ENCODE measurements at places on chromosomes 3 and 15.
A peak's percentile ranks its signal among the peaks of the same experiment; 100 is the strongest.

DNA sequence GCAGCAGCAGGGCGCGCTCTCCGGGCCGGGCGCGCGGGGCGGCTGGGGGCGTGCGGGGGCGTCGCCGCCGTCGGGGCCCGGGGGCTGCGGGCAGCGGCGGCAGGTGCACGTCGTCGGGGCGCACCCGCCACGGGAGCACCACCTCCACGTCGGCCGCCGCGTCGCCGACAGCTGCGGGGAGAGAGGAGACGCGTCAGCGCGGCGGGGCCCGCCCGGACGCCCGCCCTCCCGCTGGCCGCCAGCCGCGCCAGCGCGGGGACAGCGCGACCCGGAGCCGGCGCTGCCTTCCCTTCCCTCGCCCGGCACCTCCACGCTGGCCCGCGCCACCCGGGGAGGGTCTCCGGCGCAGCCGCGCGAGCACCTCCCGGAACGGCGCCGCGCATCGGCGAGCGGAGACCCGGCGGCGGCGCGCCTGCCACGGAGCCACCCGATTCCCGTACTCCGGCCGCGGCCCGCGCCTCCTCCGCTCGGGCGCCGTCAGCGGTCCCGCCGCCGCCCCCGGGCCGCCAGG lies 481 bp downstream of the ADAMTS17 start:
- H3K4me1 ChIP-seq = peaks cover 14% of the 10 kb centered on the region
- H3K36me3 ChIP-seq = no peaks in the 10 kb centered on the region
- H3K27ac ChIP-seq = peak overlapping the region; percentile 72
- peak overlapping the region; percentile 62 for H3K4me3 ChIP-seq

DNA sequence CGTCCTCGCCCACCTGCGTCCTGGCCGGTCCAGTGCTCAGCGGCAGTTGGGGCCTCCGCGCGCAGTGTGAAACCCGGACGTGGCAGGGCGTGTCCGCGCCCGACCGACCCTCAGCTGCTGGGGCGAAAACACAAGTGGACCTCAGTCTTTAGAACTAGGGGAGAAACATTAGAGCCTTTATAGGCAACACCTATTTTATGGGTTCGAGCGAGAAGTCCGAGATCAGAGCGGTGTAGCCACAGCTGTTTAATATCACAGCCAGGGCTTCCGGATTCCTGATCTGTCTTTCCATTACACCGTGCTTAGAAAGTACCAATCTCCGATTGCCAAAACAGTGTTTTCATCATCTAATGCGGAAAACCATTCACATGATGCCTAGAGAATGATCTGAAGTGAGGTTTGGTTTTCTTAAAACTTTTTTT lies 506 bp downstream of the RAD51 start:
- H3K4me1 ChIP-seq = peaks cover 16% of the 10 kb centered on the region
- H3K4me3 ChIP-seq = peak overlapping the region; percentile 93
- H3K27me3 ChIP-seq = no peaks in the 10 kb centered on the region
- peak overlapping the region; percentile 32 for H3K27ac ChIP-seq

GRCh38 chr3:132911741-132912415 lies 126.3 kb upstream of the TMEM108 start:
- H3K27me3 ChIP-seq = no peaks in the 10 kb centered on the region

GRCh38 chr3:49173792-49174170 lies 2.4 kb downstream of the KLHDC8B start:
- H3K36me3 ChIP-seq = peaks cover 51% of the 10 kb centered on the region
- peaks cover 68% of the 10 kb centered on the region for H3K4me1 ChIP-seq
- peak; percentile 61 for DNase-seq
- H3K4me3 ChIP-seq = peak overlapping the region; percentile 86

- no peaks in the 10 kb centered on the region for H3K36me3 ChIP-seq
- no peak for DNase-seq
- H3K27ac ChIP-seq = no peak overlapping the region
- H3K27me3 ChIP-seq = no peaks in the 10 kb centered on the region
Measured at GRCh38 chr15:64267331-64267973, 88.5 kb downstream of the CSNK1G1 start.

DNA sequence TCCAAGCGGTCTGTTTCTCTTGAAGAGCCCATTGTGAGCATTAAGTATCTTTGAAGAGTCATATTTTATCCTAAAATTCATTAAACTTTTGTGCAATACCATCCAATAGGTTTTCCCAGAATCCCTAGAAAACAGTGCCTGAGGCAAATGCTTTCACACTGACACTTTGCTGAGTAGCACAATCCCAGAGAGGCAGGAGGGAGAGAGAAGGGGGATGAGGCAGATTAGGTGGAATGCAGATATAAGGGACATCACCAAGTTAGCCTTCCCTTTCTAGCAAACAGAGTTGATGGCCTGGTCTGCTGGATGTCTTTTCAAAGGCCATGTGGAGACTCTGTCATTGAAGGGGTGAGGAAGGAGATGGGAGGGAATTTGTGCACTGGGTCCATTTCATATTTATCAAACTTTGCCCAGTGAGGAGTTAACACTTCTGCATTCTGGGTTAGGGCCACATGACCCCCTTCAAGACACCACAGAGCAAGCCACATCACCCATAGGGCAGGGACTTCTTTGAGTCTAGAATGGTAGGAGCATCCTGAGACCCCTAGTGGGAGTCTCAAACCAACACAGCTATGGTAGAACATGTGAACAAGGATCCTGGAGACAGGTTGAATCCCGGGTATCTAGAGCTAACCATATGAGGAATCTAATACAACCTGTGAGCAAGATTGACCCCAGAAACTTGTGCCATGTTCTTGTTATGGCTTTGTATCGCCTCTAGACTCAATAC lies 32.0 kb upstream of the SEMA6D start:
- no peak for DNase-seq
- no peaks in the 10 kb centered on the region for H3K27me3 ChIP-seq
- no peak overlapping the region for H3K27ac ChIP-seq
- no peak overlapping the region for H3K4me3 ChIP-seq

GRCh38 chr15:28881170-28881569 lies 4.6 kb upstream of the APBA2 start:
- no peaks in the 10 kb centered on the region for H3K36me3 ChIP-seq
- H3K27me3 ChIP-seq = peaks cover 11% of the 10 kb centered on the region
- no peak overlapping the region for H3K4me3 ChIP-seq
- peaks cover 5% of the 10 kb centered on the region for H3K4me1 ChIP-seq
- no peak overlapping the region for H3K27ac ChIP-seq

DNA sequence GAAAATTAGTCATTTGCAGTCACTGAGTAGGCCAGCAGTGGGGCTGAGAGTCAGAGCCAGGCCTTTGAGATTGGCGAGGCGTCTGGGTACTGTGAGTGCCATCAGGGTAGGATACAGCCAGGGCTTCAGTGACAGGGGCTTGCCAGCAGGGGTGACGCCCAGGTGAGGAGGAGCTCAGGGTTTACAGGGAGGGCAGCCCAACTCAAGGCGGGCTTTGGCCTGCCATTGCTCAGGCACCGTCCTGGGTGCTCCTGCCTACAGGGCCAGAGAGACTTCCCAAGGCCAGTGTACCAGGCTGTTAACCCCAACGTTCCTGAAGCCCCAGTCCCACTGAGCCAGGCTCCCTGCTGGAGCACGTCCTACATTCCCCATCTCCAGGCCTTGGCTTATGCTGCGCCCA lies 152.0 kb downstream of the FBLN2 start:
- no peak overlapping the region for H3K27ac ChIP-seq
- no peak for DNase-seq
- no peaks in the 10 kb centered on the region for H3K36me3 ChIP-seq
- no peak overlapping the region for H3K4me3 ChIP-seq
- H3K4me1 ChIP-seq = no peaks in the 10 kb centered on the region
- H3K27me3 ChIP-seq = peaks cover 9% of the 10 kb centered on the region

DNA sequence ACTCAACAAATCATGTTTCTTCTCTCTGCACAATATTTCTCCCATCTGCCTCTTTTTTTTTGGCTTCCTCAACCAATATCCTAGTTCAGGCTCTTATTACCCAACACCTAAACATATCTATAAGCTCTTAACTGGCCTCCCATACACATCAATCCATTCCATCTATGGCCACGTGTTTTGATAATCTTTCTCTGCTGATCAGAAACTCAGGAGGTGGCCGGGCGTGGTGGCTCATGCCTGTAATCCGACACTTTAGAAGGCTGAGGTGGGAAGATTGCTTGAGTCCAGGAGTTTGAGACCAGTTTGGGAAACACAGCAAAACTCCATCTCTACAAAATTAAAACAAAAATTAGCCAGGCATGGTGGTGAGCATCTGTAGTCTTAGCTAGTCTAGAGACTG lies 68.4 kb downstream of the IGF2BP2 start:
- no peaks in the 10 kb centered on the region for H3K27me3 ChIP-seq
- H3K36me3 ChIP-seq = peaks cover 10% of the 10 kb centered on the region
- H3K4me1 ChIP-seq = peaks cover 17% of the 10 kb centered on the region
- no peak for DNase-seq
- H3K27ac ChIP-seq = no peak overlapping the region

DNA sequence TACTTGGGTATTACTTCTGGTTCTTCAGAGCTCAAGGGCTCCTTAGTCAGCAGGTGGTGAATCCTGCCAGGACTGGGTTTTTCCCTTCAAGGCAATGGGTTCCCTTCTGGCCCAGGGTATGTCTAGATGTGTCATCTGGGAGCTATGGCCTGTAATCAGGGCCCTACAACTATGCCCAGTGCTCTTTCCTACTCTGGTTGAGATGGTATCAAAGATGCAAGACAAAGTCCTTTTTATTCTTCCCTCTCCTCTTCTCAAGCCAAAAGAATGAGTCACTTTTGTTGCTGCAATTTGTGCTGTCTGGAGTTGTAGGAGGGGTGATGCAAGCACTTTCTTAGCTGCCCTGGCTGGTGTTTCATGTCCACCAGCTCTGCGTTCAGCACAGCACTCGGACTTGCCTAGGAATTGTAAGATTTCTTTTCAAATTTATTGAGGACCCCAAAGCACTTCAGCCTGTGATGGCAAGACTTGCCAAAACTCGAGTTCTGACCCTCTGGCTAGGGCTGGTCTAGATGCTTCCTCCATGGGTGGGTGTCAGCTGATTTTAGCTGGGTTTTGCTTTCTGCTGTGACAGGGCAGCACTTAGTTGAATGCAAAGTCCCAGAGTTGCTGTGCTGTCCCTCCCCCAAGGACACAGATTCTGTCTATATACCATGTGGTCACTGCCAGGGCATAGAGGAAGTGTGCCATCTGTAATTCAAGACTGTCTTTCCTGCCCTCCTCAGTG lies 129.2 kb upstream of the CBLB start:
- no peaks in the 10 kb centered on the region for H3K36me3 ChIP-seq
- DNase-seq = no peak
- no peak overlapping the region for H3K4me3 ChIP-seq
- H3K4me1 ChIP-seq = no peaks in the 10 kb centered on the region
- no peak overlapping the region for H3K27ac ChIP-seq

DNA sequence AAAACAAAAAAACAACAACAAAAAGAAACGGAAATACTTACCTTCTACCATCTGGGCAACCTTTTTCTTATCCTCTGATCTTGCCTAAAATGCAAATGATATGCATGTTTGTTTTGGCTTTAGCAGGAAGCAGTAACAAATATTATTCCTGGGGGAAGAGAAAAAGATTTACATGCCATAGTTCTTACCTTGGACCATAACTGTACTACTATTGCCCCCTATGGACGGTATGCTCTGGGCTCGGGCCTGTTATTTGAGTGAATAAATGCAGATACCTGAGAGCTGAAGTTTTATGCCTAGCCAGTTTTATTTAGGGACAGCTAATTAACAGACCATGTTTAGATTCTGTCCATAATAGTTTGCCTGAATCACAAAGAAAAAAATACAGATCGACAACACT lies 12.6 kb upstream of the STARD5 start:
- H3K27ac ChIP-seq = no peak overlapping the region
- peaks cover 24% of the 10 kb centered on the region for H3K4me1 ChIP-seq
- H3K4me3 ChIP-seq = no peak overlapping the region

GRCh38 chr15:81084716-81085115 lies 49.4 kb upstream of the CFAP161 start:
- H3K4me1 ChIP-seq = peaks cover 11% of the 10 kb centered on the region
- H3K36me3 ChIP-seq = no peaks in the 10 kb centered on the region
- no peak for DNase-seq
- H3K4me3 ChIP-seq = no peak overlapping the region

DNA sequence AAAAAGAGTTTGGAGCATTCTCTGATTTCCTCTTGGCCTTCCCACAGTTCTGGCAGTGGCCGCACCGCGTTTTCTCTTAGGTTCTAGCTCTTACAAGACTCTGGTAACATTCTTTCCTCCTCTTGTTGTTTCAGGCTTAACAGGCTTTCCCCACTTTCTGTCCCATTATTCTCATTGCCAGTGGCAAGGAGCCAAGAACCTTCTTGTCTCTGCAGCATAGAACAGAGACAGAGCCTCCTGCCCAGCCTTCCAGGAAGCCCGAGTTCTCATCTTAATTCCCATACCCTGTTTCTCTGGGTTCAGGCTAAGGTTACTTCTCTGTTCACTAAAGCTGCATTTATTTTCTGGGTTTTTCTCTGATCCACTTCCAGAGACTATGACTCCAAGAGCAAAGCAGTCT lies 61.1 kb downstream of the DUT start:
- peak overlapping the region; percentile 85 for H3K27ac ChIP-seq
- H3K4me3 ChIP-seq = no peak overlapping the region
- peaks cover 61% of the 10 kb centered on the region for H3K4me1 ChIP-seq
- no peaks in the 10 kb centered on the region for H3K27me3 ChIP-seq
- H3K36me3 ChIP-seq = no peaks in the 10 kb centered on the region

- DNase-seq = no peak
- peaks cover 2% of the 10 kb centered on the region for H3K27me3 ChIP-seq
- H3K36me3 ChIP-seq = no peaks in the 10 kb centered on the region
- H3K4me1 ChIP-seq = peaks cover 10% of the 10 kb centered on the region
- no peak overlapping the region for H3K27ac ChIP-seq
- no peak overlapping the region for H3K4me3 ChIP-seq
Measured at GRCh38 chr3:188088948-188089685, 64.8 kb upstream of the LPP start.

DNA sequence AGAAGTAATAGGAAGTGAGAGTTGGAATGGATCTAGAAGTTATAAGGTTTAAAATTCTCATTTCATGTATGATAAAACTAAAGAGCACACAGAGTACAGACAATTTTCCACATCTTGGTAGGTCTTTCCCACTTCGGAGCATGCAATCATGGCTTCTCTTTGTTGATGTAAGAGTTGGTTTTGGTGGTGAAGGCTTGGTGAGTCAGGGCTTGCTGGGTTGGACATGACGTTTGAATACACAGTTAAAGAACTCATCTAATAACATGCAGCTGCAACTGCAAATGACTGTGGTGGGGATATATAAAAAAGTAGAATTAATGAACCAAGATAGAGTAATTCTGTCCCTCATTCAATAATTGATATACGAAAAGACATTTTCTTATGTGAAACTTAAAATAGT lies 39.5 kb upstream of the GRM7 start:
- H3K4me3 ChIP-seq = no peak overlapping the region
- no peak overlapping the region for H3K27ac ChIP-seq
- H3K36me3 ChIP-seq = no peaks in the 10 kb centered on the region

- no peak for DNase-seq
- H3K4me3 ChIP-seq = no peak overlapping the region
- H3K36me3 ChIP-seq = no peaks in the 10 kb centered on the region
- H3K27ac ChIP-seq = no peak overlapping the region
- no peaks in the 10 kb centered on the region for H3K4me1 ChIP-seq
Measured at GRCh38 chr3:186869253-186870100, 27.0 kb downstream of the ADIPOQ start.

DNA sequence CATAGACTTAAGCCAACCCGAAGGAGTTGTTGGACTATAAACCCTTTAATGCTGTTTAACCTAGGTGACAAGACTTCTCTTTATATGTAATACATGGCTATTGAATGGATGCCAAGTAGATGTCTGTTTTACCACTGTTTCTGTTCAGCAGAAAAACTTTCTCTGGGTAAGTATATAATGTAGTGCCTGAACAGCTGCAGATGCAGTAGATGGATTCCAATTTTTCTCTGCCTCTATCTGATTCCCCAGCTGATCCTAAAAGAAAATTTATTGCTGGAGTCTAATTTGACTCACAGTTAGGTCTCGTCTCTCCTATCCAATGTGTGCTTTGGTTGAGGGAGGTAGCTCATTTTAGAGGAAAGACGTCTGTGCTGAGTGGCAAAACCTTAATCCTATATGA lies 256.5 kb upstream of the CBLB start:
- peak overlapping the region; percentile 79 for H3K27ac ChIP-seq
- peaks cover 3% of the 10 kb centered on the region for H3K4me1 ChIP-seq

Data from muscle of leg (tissue), 16 donors.